ENCODE measurements at places on chromosomes 12 and 14.

DNA sequence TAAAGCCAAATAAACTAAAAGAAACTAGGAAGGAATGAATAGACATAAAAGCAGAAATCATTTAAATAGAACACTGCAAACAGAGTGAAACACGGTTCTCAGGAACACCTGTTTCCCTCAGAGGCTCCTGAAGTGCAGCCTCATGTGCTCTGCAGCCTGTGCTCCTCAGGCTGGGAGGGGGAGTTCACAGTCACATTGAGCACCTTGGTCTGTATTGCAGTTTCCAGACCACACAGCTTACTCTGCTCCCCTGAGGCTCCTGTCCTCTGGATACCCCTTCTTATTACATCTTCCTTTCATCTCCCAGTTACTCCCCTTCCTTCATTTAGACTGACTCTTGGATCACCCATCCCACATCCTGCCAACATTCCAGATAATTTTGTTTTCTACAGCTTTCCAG lies 49.7 kb upstream of the DCD start:
- DNase-seq: no peak

GRCh38 chr14:89767861-89768268 lies 186.7 kb downstream of the EFCAB11 start:
- DNase-seq: peak; percentile 64

GRCh38 chr12:93065896-93066295 lies 136.8 kb upstream of the EEA1 start:
- no peak for DNase-seq

DNA sequence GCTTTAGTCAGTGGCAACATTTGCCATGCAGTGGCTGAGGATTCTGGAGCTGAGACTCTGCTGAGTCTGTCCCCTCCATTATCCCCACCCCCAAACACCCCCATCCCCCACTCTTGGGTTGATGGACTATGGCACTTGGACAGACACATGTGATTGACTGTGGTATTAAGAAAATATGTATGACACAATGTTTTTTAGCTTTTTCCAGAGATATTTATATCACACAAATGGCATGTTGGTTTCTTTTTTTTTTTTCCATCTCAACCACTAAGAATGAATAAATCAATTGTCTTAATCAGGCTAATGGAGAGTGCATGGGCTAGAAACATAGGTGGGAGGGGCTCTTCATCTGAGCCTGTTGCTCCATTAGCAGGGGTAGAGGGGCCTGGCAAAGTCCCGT lies 30.7 kb upstream of the MAP1LC3B2 start:
- DNase-seq: no peak

GRCh38 chr14:78872837-78873236 lies 702.7 kb downstream of the NRXN3 start:
- no peak for DNase-seq

DNA sequence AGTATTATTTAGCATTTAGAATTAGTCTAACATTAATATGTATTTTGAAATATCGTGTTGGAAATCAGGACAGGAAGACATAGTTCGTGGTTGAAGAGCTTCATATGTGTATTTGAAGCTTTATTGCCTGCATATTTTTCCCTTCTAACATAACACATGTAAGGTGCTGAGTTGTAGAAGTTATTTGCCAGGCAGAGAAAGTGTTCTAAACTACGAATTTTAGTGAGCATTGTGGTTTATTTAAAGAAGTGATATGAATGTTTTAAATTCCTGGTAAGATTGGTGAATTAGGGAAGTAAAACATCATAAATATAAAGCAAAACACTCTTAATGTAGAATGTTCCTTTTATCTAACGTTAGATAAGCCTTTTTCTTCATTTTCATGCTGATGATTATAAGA lies 2.5 kb downstream of the RASSF3 start:
- no peak for DNase-seq

GRCh38 chr12:57096748-57097553 lies 8.0 kb downstream of the NAB2 start:
- no peak for DNase-seq
